OCI-LY7 (cell line): ENCODE measurements at places on chromosomes 13 and 19. TPM values are rescaled to one million over a fixed set of nuclear protein-coding genes. Genes with fewer than 3 reads are reported as not detected.

DNA sequence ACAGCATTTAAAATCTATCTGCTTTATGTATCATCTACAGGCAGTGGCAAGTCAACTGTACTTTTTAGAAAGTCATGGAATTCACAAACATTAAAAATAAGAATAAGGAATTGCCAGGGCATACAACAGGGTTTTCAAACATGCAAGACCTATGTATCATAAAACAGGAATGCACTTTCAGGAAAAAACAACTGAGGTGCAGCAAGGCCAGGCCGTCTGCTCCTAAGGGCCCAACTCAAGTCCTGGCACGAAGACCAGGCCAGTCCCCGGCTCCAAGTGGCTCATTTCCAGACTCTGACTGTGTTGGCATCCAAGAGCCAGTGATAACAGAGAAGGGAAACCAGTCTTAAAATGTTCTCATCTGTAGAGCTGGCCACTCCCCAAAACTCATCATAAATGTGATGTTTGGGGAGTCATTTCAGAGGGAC lies 7.1 kb downstream of the RFX2 start:
- DNase-seq: no peak

GRCh38 chr19:32269831-32270230 lies 75.6 kb upstream of the ZNF507 start:
- DNase-seq: no peak

DNA sequence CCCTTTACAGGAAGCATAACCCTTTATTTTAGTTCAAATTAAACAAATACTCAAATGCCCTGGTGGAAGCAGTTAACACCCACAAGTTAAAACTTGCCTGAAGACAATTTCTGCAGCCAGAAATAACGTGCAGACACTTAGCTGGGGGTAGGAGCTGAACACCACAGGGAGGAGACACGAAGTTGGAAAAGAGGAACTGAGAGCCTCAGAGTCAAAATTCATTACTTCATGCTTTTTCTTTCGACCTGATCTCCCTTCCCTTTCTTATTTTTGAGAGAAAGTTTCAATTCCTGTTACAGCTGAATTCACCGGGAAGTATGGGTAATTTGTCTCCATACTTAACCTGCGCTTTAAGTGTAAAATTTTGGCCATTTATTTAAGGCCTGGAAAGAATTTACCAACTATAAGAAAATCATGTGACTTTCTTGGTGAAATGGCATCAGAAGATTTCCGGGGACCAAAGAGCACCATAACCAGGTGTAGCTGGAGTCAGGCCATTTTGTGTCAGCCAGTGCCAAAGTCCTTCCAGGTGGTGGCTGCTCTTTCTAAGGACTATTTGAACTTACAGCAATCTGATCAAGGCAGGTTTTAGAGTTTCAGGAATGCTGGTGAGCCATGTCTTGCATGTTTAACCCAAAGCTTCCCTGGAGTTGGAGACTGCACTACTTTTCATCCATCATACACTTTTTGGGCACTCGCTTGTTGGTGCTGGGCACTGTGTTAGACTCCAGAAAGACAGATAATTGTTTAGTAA lies 46.5 kb upstream of the RCBTB2 start:
- peak; percentile 88 for DNase-seq

GRCh38 chr19:13079542-13079986 lies 23.1 kb downstream of the LYL1 start:
- no peak for DNase-seq

- DNase-seq: no peak
These were observed 78.5 kb upstream of the NBEA start for GRCh38 chr13:34863360-34864135.

DNA sequence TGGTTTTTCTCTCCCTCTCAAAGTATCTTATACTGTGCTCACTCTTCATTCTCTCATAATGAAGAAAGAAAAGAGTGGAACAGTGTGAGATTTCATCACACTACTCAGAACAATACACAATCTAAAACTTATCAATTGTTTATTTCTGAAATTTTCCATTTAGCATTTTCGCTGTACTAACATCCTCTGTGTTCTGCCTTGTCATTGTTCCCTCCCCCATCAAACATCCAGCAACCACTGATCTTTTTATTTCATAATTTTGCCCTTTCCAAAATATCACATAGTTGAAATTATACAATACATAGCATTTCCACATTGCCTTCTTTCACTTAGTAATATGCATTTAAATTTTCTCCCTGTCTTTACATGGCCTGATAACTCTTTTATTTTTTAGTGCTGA lies 658.7 kb downstream of the SLITRK1 start:
- no peak for DNase-seq

GRCh38 chr13:50945669-50946068 lies 36.1 kb downstream of the RNASEH2B start:
- no peak for DNase-seq

- DNase-seq: no peak
These were observed 10.4 kb upstream of the KLF16 start for GRCh38 chr19:1873524-1874473.

DNA sequence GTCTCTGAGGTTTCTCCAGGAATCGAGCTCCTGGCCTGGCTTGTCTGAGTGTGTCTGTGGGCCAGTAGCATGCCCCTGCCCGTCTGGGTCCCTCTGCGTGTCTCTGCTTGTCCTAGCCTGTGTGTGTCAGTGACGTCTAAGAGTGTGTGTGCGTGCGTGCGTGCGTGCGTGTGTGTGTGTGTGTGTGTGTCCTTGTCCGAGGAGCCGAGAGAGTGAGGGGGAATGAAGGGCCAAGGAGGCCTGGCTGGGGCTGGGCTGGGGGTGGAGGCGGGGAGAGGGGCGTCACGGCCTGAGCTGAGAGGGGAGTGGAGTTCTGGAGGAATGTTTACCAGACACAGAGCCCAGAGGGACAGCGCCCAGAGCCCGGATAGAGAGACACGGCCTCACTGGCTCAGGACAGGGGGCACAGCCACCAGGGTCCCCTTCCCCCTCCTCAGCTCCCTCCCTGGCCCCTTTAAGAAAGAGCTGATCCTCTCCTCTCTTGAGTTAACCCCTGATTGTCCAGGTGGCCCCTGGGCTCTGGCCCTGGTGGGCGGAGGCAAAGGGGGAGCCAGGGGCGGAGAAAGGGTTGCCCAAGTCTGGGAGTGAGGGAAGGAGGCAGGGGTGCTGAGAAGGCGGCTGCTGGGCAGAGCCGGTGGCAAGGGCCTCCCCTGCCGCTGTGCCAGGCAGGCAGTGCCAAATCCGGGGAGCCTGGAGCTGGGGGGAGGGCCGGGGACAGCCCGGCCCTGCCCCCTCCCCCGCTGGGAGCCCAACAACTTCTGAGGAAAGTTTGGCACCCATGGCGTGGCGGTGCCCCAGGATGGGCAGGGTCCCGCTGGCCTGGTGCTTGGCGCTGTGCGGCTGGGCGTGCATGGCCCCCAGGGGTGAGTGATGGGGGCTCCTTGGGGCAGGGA lies at the start of gene AXL:
Gene AXL (plus strand): TSS at position 609 of the 893 bp plus-strand sequence. CDS start 170 bp downstream, at position 779.
- DNase-seq: no peak

DNA sequence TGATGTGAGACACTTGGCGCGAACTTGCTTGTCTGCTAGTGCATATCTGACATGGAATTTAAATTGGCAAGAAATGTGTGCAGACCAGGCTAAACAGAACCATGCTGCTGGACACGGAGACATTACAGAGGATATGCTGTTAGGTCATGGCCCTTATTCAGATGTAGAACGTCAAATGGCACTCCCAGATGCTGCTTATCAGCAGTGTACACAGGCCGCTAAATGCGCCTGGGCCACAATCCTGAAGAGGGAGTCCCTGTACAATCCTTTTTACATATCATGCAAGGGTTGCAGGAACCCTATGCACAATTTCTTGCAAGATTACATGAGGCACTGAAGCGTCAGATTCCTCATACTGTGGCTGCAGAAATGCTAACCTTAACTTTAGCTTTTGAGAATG lies 9.3 kb downstream of the ZNF350 start:
- DNase-seq: no peak

DNA sequence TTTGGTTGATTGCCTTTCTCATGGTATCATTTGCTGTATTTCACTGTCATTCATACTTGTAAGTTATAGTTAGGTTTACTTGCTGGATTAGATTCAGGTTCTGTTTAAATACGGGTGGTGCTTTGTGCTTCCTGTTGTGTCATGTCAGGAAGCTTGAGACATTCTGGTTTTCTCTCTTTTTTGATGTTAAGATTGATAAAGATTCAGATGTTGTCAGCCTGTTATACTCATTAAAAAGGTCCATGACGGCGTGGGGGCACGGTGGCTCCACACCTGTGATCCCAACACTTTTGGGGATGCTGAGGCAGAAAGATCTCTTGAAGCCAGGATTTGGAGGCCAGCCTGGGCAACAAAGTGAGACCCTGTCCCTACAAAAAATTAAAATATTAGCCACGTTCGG lies 45.7 kb downstream of the NAA16 start:
- DNase-seq: no peak

DNA sequence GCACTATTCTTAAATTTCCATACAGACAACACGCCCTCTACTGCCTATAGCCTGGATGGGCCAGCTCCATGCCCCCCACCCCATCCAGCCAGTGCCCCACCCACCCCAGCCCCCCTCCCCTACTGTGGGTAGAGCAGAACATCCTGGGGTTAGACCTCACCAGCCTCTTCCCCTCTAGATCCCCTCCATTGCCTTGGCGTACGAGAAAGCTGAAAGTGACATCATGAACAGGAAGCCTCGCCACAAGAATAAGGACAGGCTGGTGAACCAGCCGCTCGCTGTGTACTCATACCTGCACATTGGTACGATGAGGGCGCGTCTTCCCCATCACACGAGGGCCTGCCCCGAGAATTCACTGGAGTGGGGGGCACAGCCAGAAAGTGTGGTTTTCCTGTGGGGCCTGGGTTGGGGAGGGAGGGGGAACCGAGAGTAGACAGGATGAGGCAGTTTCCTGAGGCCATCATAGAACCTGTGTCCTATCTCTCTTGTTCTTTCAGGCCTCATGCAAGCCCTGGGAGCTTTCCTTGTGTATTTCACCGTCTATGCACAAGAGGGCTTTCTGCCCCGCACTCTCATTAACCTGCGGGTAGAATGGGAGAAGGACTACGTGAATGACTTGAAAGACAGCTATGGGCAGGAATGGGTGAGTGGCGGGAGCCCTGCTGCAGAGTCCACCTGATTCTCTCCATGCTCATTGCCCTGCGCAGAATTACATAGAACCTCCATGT lies 29.1 kb downstream of the ATP12A start:
- DNase-seq: no peak

DNA sequence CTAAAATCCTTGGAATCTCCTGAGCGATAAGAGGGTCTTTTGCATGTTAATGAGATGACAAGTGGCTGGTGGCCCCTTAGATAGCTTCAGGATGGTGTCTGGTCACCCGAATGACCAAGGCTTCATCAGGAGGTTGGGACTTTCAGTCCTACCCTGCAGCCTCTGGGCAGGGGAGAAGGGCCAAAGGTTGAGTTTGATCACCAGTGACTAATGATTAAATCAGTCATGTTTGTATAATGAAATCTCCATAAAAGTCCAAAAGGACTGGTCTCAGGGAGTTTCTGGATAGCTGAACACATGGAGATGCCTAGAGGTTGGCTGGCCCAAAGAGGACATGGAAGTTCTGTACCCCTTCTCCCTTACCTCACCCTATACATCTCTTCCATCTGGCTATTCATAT lies 316.2 kb downstream of the MTUS2 start:
- no peak for DNase-seq

DNA sequence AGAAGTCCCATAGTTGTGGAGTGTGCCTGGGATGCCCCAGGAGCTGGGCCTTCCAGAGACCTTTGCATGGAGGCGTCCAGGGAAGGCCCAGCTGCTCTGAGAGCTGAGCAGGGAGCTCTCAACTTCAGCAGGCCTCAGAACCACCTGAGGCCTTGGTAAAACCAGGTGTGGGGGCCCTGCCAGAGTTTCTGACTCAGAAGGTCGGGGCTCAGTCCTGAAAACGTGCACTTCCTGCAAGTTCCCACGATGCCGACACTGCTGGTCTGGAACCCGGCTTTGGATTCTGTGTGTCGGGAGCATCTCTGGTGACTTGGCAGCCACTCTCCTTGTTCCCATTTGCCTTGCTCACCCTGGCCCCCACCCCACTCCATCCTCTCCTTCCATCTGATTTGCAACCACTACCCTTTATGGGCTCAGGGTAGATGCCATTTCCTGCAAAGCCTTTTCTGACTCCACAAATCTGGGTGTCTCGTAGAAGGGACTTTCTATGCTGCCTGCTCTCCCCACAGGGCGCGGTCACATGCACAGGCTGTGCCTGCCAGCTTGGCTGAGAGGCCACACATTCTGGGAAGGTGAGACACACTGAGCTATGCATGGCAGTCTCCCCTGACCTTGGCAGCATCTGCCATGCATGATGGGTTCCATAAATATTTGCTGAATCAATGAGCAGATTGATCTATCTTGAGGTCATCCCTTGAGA lies 244.7 kb downstream of the COL4A1 start:
- no peak for DNase-seq

- DNase-seq: no peak
These were observed 11.9 kb downstream of the ZIC5 start for GRCh38 chr13:99959540-99960230.

GRCh38 chr19:23222998-23223652 lies 27.1 kb downstream of the ZNF724 start:
- peak; percentile 16 for DNase-seq

GRCh38 chr13:66624302-66624701 lies 605.8 kb downstream of the PCDH9 start:
- no peak for DNase-seq

GRCh38 chr19:16025108-16026101 lies 50.9 kb upstream of the TPM4 start:
- DNase-seq: peak; percentile 22

- no peak for DNase-seq
These were observed 142.3 kb downstream of the PCCA start for GRCh38 chr13:100231176-100231575.

- no peak for DNase-seq
These were observed 6.3 kb upstream of the IGSF23 start for GRCh38 chr19:44607049-44607448.

- DNase-seq: peak; percentile 68
These were observed at the start of gene LRFN3 for GRCh38 chr19:35935911-35936737. Gene LRFN3 (plus strand): TSS chr19:35936374. CDS start chr19:35939426, 3,052 bp downstream.

GRCh38 chr19:51090471-51090870 lies 7.8 kb upstream of the KLK14 start:
- no peak for DNase-seq

GRCh38 chr19:18701250-18701608 lies 17.7 kb downstream of the CRTC1 start:
- DNase-seq: peak; percentile 31

Gene TGFBR3L
- total RNA-seq: 0.61 and 0.74 TPM in 2 replicates

Gene ZNF791
- total RNA-seq: 17.1 and 18.2 TPM in 2 replicates

Gene LHFPL6
- 15.1 and 19.7 TPM in 2 replicates for total RNA-seq

Gene C19orf67
- total RNA-seq: 0.55 and 1.4 TPM in 2 replicates

Gene UBE2L5
- 1.00 and 1.8 TPM in 2 replicates for total RNA-seq

Gene ZNF91
- 64.3 and 70.3 TPM in 2 replicates for total RNA-seq

Gene ZNF625
- total RNA-seq: 9.2 and 10.0 TPM in 2 replicates

Gene KLK1
- total RNA-seq: 3.4 and 5.1 TPM in 2 replicates

Gene NKG7
- total RNA-seq: not detected in 2 replicates

Gene LSR
- total RNA-seq: 26.0 and 33.6 TPM in 2 replicates

Gene ZNF547
- 4.5 and 4.8 TPM in 2 replicates for total RNA-seq

Gene IL12RB1
- total RNA-seq: 26.0 and 41.7 TPM in 2 replicates

Gene FLT1
- total RNA-seq: 1.6 and 2.3 TPM in 2 replicates

Gene ZNF626
- total RNA-seq: 4.5 and 5.1 TPM in 2 replicates

Gene ALDH16A1
- 26.0 and 30.6 TPM in 2 replicates for total RNA-seq

Gene FFAR1
- 9.8 and 11.6 TPM in 2 replicates for total RNA-seq
